ENCODE measurements at places on chromosomes 2 and 18.

- no peak for DNase-seq
Measured at GRCh38 chr2:147356157-147356556, 488.7 kb upstream of the ACVR2A start.

DNA sequence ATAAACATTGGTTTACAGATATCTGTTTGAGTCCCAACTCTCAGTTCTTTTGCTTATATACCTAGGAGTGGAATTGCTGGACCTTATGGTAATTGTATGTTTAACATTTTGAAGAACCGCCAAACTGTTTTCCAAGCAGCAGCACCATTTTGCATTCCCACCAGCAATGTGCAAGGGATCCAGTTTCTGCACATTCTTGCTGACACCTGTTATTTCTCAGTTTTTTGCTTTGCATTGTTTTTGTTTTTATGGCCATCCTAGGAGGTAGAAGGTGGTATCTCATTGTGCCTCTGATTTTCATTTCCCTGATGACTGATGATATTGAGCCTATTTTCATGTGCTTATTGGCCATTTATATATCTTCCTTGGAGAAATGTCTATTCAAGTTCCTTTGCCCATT, 71.2 kb downstream of the MCFD2 start:
- DNase-seq: no peak

- DNase-seq: no peak
Measured at GRCh38 chr2:65662654-65663432, 230.4 kb upstream of the SPRED2 start.

DNA sequence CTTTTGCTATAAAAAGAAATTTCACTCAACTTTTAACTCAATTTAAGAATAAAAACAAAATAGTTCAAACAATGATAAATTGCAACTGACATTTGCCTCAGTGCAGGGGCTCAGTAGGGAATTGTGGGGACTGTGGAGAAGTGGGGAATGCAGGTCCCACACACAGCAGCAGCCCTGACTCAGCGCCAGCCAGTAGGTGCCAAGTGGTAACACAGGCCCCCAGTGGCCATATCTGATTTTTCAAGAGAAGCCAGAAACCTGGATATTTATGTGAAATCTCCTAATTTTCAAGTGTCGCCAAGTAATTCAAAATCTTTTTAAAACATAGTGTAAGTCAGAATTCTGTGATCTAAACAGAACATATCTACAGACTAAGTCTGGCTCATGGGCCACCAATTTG, 186.3 kb downstream of the EN1 start:
- DNase-seq: no peak

DNA sequence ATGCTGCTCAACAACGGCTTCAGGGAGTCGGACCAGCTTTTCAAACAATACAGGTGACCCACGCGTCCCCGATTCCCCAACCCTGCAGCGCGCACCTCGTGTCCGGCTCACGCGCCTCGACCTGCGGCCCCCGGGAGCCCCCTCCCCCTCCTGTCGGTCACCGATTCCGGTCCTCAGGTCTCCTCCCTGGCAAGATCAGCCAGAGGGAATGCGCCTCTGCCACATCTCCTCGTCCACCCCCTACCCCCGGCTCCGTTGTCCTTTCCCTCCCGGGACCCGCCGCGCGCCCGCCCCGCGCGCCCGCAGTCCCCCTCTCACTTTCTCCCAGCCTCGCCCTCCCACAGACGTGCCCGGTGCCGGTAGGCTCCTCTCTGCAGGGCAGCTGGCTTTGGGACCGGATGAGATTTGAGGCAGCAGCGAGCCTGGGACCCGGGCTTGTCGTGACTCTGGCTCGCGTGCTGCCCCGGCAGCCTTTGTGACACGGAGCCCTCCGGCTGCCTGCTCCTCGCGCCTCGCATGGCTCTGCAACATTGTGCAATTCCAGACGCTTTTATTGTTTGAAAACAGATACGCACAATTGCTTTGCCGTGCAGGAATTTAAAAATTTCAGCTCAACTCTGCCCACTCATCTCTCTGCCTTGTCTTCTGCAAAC, 558 bp downstream of the TTC39C start:
- peak; percentile 79 for DNase-seq
